ENCODE measurements at places on chromosomes 11 and 22. TPM values are rescaled to one million over a fixed set of nuclear protein-coding genes. Genes with fewer than 3 reads are reported as not detected.

Gene MRGPRE
- 6.6 TPM for total RNA-seq

Gene KCNJ4
- total RNA-seq, result 1.2 TPM

Gene DAGLA
- total RNA-seq, result 8.4 TPM

Gene ILK
- 175 TPM for total RNA-seq

Gene RBM7
- total RNA-seq, result 29.9 TPM

Gene MAJIN
- 0.50 TPM for total RNA-seq

Gene CAVIN3
- total RNA-seq, result 19.1 TPM

Gene NECTIN1
- 9.1 TPM for total RNA-seq

Gene SUSD2
- total RNA-seq, result 11.2 TPM

Gene OR6A2
- total RNA-seq, result 0.11 TPM

Gene CNTF
- 11.9 TPM for total RNA-seq

Gene KRTAP5-2
- total RNA-seq, result not detected

Gene OR8G5
- total RNA-seq, result not detected

Gene CLTCL1
- total RNA-seq, result 20.9 TPM

Gene RAB3IL1
- 12.8 TPM for total RNA-seq

Gene YAP1
- 69.8 TPM for total RNA-seq

Gene C11orf16
- total RNA-seq, result not detected

Gene TREH
- total RNA-seq, result not detected

Gene C22orf42
- total RNA-seq, result 2.8 TPM

Gene OR6T1
- total RNA-seq, result not detected

Gene GGTLC3
- not detected for total RNA-seq

Gene NXPE2
- total RNA-seq, result 0.50 TPM

Gene NRIP3
- total RNA-seq, result 9.9 TPM

Gene CASP12
- total RNA-seq, result 1.2 TPM

Gene NFAM1
- total RNA-seq, result 1.5 TPM

Gene RAG1
- total RNA-seq, result 1.3 TPM

Gene GDPD4
- total RNA-seq, result not detected

Gene XBP1
- total RNA-seq, result 105 TPM

Gene TEX12
- 0.17 TPM for total RNA-seq

Gene FJX1
- 25.6 TPM for total RNA-seq

Gene TSGA10IP
- total RNA-seq, result 0.39 TPM

Gene BIK
- total RNA-seq, result 0.50 TPM

Gene TRIM29
- 0.94 TPM for total RNA-seq

Gene ACR
- total RNA-seq, result not detected

Gene OR5F1
- not detected for total RNA-seq

Gene PDE2A
- 16.6 TPM for total RNA-seq

All from spinal cord (tissue), 10 donors.